ENCODE measurements at places on chromosomes 16 and 17.

GRCh38 chr17:80826955-80827645 is 164.5 kb upstream of the CHMP6 start:
- DNase-seq: peak; percentile 93

DNA sequence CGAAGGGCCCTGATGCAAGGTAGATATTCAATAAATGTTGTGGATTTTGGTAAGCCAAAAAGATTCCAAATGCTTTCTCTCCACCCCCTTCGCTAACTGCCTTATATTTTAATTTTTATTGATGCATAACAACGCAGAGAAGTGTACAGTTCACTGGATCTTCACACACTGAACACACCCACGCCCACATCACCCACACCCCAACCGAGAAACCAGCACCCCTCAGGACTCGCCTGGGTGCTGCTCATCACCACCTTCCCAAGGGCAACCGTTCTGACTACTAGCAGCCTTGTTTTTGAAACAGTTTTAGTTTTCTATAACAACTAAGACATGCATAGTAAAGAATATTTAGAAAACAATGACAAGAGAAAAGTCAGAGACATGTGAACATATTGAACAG is 9.1 kb upstream of the PLCG2 start:
- no peak for DNase-seq

DNA sequence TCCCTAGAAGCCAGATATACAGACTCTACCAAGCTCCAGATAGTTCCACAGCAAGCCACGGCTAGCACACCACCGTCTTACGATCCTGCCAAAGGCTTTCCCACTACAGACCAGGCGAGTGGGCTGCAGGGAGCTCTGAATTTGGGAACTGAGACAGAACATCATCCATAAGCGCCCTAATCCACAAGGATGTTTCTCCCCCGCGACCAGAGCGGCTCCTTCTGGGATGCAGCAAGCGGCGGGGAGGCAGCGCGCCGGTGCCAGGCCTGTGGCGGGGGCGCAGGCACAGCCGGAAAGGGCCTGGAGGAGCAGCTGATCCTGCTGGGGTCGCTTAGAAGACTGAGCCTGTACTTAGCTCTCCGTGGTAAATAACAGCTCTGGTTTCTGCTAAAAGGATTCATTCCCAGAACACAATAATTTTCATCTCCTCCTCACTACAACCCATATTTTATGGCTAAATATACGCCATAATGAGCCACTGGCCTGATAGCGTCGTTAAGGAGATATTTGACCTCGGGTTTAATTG is 16.2 kb upstream of the FOXF1 start:
- no peak for DNase-seq

DNA sequence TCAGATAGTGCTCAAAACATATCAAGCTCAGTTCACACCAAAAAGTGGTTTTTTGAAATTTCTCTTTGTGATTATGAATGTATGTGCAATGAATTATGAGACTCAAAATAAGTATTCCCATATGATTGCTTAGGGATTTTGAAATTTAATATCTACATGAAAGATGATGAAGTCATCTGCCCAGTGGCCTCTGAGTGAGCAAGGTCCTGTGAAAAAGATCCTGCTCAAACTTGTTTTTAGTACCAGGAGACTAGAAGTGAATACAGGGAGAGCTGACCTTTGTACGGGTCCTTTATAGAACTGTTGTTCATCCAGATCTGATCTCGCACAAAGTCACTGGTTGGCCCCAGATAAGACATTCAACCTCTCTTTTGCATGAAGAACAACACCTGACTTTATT is 151.9 kb upstream of the MAF start:
- no peak for DNase-seq

GRCh38 chr17:40290629-40291280 is 3.1 kb downstream of the CDC6 start:
- DNase-seq: peak; percentile 91

GRCh38 chr17:32388613-32389459 is 38.9 kb downstream of the ZNF207 start:
- no peak for DNase-seq

Data from fibroblast of skin of scalp (primary cell).